Stimulated activated CD8-positive, alpha-beta memory T cell treated with anti-CD3 and anti-CD28 coated beads, Interleukin-15, amount 100 ng/mL, for 4 hours (primary cell): ENCODE measurements at places on chromosomes 5 and 9.

- DNase-seq, result no peak
Observed at GRCh38 chr5:55421074-55421529, 113.3 kb downstream of the MTREX start.

GRCh38 chr5:33340195-33340594 is 100.6 kb upstream of the TARS1 start:
- no peak for DNase-seq

- DNase-seq, result no peak
Observed at GRCh38 chr5:154793599-154794524, 38.7 kb downstream of the LARP1 start.

GRCh38 chr5:159082474-159082873 is 17.2 kb downstream of the EBF1 start:
- no peak for DNase-seq

DNA sequence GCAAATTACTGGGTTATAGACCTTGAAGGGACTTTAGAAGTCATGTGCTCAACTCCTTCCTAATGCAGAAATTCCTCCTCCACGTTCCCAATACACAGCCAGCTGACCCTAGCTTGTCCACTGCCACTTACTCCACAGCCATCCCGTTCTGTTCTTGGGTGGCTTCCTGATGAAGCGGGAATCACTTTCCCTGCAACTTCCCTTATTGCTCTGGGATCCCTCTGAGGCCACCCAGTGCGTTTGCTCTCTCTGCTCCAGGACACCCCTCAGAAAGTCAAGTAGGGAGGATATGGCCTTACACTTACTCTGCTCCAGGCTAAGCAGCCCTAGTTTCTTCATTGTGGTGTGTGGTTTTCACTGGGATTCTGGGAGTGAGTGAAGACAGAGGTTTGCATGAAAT is 55.5 kb downstream of the GALNT12 start:
- DNase-seq, result no peak

- no peak for DNase-seq
Observed at GRCh38 chr5:96718635-96719077, 56.5 kb downstream of the CAST start.

- no peak for DNase-seq
Observed at GRCh38 chr9:123685489-123686083, 244.3 kb downstream of the DENND1A start.

DNA sequence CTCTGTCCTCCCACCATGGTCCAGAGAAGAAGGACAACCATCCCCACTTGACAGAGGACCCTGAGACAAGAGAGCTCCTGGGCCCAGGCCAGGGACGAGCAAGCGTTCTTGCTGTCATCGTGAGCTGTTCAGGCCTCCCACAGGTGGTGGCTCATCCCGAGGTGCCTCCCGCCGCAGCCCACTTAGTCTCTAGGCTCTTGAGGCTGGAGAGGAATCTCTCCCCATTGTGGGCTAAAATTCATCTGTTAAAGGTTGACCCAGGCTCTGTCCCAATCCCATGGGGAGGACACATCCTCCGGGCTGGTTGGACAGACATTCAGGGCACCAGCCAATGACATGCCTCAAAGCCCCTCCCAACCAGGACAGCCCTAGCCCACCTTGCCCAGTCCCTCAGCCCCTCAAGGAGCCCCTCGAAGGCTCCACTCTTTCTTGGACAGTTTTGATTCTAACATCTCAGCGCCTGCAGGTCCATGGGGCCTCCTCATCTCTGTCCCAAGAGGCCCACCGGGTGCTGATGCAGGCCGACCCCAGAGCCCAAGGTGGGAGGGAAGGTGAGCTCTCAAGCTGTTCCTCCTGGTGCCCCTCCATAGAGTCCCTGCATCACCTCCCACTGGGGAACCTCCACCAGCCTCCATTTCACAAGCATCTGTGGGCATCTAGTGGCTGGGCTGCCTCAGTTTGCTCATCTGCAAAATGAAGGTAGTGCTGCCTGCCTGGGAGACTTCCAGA is 52.9 kb downstream of the BARX1 start:
- no peak for DNase-seq

- no peak for DNase-seq
Observed at GRCh38 chr5:164747371-164747770, 1242.0 kb downstream of the MAT2B start.
